ENCODE measurements at places on chromosomes 7 and 10.
A peak's percentile ranks its signal among the peaks of the same experiment; 100 is the strongest.

- DNase-seq = no peak
These were observed 62.7 kb upstream of the CREB5 start for GRCh38 chr7:28349637-28350036.

GRCh38 chr7:24354456-24354855, 70.5 kb downstream of the NPY start:
- DNase-seq = no peak

- peak; percentile 36 for DNase-seq
These were observed 345.0 kb downstream of the REEP3 start for GRCh38 chr10:63866075-63866746.

DNA sequence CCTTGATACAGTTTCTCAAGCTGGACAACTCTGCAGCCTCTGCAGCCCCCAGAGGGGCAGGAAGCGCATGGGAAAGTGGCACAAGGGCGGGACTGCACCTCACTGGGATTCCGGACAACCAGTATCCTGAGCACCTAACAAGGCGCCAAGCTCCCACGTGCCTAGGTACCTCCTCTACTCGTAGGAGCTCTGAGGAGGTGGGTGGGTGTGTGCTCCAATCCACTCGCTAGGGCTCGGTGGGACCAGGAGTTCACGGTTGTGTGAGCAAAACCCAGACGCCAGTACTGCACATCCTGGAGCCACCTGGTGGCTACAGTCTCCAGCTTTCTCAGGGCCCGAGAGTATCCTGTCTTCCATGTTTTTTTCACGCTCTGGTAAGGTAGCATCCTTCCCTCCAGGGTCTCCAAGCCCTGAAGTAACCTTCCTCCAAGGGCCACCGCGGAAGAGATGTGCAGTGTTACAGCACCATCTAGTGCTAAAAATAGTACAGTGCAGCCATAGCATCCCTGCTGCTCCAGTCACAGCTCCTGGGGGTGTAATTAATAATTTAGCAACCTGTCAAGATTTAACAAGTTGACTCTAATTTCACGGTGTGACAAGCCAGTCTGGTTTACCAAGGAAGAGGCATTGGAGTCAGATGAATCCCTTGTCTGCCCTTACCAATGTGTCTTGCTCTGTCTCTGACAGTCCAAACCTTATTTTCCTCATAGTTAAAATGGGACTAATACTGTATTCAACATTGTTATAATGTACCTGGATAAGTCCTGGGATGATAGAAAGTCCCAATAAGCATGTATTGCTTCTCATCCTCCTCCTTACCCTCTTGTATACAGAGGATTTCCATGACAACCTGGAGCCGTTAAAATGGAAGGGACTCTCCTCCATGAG, 70.4 kb downstream of the HERPUD2 start:
- DNase-seq = peak; percentile 25

GRCh38 chr7:43337811-43338210, 225.4 kb downstream of the HECW1 start:
- DNase-seq = no peak

GRCh38 chr10:69458430-69459100, 7.3 kb downstream of the TSPAN15 start:
- no peak for DNase-seq

DNA sequence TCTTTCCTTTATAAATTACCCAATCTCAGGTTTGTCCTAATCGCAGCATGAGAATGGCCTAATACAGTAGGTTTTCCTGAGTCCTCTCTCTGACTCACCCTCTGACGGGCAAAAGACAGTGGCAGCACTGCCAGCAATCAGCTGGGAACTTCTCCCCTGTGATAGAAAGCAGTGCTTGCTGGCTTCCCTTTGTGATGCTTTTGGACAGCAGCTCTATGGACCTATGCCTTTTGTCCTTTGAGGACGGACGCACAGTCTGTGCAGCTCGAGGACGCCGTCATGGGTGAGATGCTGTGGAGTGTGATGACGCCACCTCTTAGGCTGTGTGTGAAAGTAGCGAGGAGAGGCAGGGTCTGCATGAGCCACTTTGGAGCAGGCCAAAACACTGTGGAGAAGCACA, 68.8 kb downstream of the KIAA1217 start:
- no peak for DNase-seq

DNA sequence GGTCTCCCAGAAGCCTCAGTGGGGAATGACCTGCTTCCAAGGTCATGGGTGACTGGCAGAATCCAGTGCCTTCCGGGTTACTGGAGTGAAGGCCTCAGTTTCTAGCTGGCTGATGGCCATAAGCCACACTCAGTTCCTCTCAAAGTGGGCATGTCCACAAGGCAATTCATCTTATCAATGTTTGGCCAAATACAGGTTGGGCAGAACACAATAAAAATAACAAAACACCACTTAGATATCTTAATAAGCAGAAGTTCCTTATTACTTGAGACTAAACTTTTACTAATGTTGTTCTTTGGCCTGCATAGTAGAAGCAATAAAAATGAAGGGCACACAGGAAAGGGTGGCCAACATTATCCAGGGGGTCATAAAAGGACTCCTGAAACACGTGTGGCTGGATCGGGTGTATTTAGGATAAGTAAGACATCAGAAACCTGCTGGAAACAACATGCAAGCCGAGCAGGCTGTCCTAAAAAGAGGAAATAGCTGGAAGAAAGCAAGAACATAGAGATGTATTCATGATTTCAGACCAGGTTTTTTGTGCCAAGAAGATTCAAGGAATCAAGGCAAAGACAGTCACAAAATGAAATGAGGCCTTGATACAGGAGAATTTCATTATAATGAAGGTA, 19.6 kb upstream of the AKR1C2 start:
- no peak for DNase-seq

DNA sequence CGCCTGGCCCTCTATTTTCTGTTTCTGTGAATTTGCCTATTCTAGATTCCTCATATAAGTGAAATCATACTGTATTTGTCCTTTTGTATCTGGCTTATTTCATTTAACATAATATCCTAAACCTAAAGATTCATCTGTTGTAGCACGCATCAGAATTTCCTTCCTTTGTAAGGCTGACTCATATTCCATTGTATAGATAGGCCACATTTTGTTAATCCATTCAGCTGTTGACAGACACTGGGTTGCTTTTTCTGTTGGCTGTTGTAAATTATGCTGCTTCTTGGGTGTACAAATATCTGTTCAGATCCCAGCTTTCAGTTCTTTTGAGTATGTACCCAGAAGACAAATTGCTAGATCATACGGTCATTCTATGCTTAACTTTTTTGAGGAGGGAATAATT, 28.8 kb upstream of the CUL1 start:
- DNase-seq = no peak

- no peak for DNase-seq
These were observed 80.7 kb downstream of the INHBA start for GRCh38 chr7:41621953-41622831.

- DNase-seq = no peak
These were observed 34.5 kb upstream of the EBLN1 start for GRCh38 chr10:22252224-22252800.

DNA sequence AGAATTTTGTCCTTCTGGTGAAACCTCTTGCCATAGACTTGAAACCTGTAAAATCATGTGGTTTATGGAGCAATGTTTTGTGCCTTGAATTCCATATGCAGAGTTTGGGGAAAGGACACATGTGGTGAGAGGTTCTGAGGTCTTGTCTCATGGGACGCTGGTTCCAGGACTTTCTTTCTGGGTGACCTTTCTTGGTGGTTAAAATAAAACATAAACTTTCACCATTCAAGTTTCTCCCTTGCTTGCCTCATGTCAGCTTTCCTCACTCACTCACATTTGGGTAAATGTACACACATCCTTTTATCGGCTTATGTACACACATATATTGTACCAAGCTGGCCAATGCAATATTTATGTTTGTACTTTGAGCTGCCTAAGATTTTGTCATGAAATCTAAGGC, 144.9 kb upstream of the CELF2 start:
- no peak for DNase-seq

DNA sequence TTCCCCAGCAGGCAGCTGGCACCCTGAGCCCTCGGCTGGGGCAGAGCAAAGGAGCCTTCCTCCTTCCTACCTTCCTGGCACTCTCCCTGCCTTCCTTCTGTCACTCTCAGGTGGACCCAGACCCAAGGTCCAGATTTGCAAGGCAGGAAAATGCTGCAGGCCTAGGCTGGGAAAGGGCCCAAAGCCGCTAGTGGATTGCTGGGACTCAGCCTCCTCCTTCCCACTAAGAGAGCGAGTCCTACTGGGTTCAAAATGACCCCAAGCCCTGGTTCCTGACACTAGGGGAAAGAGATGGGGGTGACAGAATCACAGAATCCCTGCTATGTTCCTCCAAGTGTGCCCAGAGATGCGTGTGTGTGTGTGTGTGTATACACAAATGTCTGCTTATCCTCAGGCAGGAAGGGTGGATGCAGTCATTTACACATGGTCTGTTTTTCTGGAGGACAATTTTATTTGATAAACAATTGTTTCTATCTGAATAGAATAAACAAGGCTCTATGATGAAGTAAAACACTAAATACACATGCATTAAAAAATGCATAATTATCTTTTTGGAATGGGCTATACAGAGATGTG, 1.3 kb upstream of the PLAU start:
- no peak for DNase-seq

DNA sequence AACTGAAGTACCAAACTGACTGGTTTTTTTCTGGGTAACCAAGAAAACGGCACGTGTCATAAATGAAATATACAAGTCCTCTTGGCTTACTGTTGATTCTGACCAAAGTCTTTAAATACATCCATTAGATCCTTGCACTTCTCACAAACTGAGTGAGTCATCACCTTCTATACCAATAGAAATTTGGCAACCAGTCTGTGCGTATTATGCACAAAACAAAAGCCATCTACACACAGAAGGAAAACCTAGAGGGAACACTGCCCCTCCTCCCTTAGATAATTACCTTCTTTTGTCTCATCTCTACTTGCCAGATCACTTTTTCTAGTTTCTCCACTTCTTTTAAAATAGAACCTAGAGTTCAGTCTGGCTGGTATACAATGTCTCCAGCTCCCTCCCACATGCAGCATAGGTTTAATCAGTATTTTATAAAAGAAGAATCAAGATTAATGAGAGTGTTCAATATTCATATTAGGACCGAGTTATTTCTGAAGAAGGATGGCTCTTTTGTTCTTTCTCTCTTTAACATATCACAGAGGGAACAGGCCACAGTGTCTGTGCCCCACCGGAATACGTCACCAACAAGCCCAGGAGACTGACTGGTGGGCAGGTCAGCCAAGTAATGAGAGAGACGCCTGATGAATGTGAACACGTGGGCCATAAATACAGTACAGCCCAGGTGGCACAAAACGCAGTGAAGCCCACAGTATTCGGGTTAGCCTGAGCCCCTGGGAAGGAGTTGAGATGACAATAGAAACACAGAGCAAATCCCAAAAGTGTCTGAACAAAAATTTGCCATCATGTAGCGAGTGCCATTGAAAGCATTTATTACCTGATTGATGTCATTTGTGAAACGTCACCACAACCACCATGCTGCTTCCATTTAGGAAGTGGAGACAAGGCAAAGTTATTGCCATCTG, 91.3 kb downstream of the KIAA1549 start:
- peak; percentile 48 for DNase-seq

DNA sequence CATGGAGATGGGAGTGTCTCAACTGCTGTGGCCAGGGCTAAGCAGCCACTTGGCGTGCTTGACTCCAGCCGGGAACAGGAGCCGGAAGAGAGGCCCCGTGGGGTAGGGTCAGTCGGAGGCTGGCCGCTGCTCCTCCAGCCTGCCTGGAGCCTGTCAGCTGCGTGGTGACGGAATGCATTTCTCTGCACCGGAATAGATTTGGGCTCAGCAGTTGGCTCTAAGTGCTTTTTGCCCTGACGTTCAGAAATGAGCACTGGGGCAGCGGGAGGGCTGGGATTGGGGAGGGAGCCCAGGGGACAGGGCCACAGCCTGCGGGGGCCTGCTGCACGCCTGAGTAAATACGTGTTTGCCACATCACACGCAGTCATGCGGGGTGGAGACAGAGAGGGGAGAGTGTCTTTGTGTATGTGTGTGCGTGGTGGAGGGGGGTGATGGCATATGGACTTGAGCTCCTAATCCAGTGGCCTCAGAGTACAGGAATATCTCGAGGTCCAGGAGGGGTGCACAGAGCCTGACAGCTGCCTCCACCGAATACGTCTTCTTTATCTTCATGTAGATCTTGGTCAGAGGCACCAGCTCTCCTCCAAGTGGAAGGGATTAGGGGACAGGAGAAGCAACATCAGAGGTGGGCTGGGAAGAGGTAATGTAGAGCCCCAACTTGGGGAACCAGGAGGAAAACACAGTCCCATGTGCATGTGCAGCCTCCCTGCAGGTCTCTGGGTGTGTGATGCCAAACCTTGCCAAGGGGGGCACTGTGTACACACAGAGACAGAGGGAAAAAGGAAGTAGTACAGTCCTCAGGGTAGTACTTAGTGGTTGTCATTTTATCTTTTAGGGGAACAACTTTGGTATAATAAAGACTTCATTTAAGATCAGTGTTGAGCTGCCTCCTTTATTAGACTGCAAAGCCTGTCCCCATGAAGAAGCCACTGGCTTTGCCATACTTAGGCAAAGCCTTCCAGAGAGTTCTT, 151.4 kb downstream of the CDH23 start:
- no peak for DNase-seq

- DNase-seq = no peak
These were observed 66.7 kb upstream of the PDZD8 start for GRCh38 chr10:117441812-117442443.

DNA sequence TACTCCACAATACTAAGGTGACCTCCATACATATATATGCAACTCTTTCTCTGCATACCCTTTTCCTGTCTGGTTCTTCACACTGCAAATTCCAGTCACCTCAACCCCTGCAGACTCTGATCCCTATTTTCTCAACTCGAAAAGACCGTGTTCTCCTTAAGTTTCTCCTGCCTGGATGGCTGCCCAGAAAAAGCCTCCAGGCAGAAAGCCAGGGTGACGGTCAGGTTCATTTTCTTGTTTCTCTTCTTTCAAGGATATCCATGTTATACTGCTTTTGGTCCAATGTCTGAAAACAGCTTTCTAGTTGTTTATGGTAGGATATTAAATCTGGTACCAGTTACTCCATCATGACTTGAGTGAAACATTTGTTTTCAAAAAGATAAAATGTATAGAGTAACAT, 267.8 kb upstream of the MYO3A start:
- no peak for DNase-seq

- DNase-seq = no peak
These were observed 22.1 kb upstream of the PPP1R17 start for GRCh38 chr7:31664890-31665289.

GRCh38 chr10:3779158-3779741, 5.8 kb downstream of the KLF6 start:
- no peak for DNase-seq

DNA sequence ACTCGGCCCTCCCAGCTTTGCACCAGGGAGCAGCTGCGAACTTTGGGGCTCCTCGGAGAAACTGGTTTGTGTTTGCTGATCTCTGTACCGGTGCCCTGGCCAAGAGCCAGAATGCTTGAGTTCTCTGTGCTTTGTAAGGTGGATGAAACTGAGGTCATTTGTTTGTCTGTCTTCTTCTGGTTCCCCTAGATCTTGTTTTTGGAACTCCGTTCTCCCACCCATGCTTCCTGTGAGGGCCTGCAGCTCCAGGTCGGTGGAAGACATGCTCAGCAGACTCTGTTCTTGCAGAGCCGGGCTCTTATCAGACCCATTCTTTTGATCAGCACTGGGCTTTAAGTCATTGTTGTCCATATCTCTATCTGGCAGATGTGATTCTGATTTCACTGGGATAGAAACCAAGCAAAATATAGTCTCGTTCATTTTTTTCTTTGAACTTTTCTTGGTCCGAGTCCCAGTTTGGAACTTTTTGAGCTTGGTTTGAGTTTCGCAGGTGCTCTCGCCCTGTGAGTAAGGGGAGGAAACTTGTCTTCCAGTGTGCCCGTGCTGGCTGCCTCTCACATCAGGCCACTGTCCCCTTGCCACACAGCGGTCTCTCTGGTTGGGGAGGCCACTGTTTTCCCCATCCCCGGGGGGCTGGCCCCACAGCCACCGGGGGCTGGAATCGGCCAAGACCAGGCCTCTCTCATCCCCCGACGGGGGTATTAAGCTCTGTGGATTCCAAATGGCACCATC, 31.2 kb downstream of the JCAD start:
- DNase-seq = no peak
